ENCODE measurements at places on chromosomes 11 and 22. TPM values are rescaled to one million over a fixed set of nuclear protein-coding genes. Genes with fewer than 3 reads are reported as not detected.
A peak's percentile ranks its signal among the peaks of the same experiment; 100 is the strongest.

Gene MPPED2
- total RNA-seq: 35.5 TPM

Gene CHRM1
- not detected for total RNA-seq

DNA sequence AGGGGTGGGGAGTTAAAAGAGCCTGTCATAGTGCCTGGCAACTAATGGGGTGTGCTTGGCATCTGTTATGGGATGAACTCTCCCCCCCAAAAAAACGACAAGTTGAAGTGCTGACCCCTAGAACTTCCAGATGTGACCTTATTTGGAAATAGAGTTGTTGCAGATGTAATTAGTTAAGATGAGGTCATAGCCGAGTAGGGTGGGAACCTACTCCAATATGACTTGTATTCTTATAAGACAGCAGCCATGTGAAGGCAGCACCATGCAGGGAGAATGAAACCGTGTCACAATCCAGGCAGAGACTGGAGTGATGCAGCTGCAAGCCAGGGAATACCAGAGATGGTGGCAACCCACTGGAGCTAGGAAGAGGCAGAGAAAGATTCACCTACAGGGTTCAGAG is 394.5 kb downstream of the TENM4 start:
- no peaks in the 10 kb centered on the region for H3K36me3 ChIP-seq
- H3K4me3 ChIP-seq: no peak overlapping the region
- H3K4me1 ChIP-seq: peaks cover 46% of the 10 kb centered on the region

DNA sequence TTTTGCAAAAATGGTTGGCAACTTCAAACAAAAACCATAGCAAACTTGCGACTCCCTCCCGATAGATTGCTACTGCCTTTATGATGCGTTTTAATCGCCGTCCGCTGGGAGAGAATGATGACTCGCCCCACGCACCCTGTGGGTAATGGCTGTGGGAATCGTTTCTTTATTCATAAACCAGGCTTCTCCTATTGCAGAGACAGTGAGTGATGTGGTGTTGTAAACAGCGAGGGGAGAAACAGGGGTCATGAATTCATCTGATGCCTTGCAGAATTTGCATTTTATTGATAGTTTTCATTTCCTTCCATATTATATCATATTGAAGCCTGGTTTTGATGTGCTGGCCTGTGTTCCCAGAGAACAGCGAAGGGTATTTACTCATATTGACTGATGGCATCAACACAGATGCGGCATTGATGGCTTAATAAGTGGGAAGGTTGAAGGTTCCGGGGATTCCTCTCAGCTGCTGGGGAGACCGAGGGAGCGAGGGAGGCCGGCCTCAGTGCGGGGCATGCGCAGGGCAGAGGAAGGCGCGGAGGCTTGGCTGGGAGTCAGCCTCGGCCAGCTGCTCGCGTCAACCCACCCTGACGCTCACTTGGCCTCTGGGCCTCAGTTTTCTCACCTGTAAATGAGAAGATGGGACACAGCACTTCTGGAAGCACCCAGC is 41.3 kb downstream of the ARHGAP8 start:
- no peak overlapping the region for H3K27ac ChIP-seq
- no peaks in the 10 kb centered on the region for H3K27me3 ChIP-seq
- no peak for DNase-seq
- no peaks in the 10 kb centered on the region for H3K36me3 ChIP-seq
- no peaks in the 10 kb centered on the region for H3K4me1 ChIP-seq
- no peak overlapping the region for H3K4me3 ChIP-seq

DNA sequence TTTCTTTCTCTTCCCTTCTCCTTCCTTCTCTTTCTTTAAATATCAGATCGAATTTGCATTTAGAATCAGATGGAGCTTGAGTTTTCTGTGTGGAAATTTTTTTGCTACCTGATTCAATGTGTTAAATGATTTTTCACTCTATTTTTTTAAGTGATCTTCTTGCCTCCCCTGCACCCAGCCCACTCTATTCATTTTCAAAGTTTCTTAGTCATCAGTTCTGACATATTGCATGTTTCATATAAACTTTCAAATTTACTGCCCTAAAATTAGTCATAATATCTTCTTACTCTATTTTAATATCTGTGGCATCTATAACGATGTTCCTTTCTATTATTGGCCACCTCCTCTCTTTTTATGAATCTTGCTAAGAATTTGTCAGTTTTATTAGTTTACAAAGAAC is 69.1 kb downstream of the MTNR1B start:
- H3K4me3 ChIP-seq: no peak overlapping the region
- no peak for DNase-seq
- no peaks in the 10 kb centered on the region for H3K36me3 ChIP-seq
- no peak overlapping the region for H3K27ac ChIP-seq
- no peaks in the 10 kb centered on the region for H3K4me1 ChIP-seq

DNA sequence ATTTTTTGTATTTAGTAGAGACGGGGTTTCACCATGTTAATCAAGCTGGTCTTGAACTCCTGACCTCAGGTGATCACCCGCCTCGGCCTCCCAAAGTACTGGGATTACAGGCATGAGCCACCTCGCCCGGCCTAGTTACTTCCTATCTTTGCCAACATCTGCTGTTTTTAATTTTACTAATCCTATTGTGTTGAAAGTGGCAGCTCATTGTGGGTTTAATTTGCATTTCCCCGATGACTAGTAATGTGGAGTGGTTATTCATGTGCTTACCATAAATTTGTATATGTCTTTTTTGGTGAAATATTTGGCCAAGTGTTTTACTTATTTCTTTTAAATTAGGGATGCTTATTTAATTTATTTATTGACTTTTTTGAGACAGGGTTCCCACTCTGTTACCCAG is 74.2 kb upstream of the SLC25A18 start:
- H3K27ac ChIP-seq: no peak overlapping the region
- no peak overlapping the region for H3K4me3 ChIP-seq
- no peaks in the 10 kb centered on the region for H3K36me3 ChIP-seq
- no peaks in the 10 kb centered on the region for H3K4me1 ChIP-seq

- DNase-seq: peak; percentile 85
- no peak overlapping the region for H3K4me3 ChIP-seq
- peaks cover 23% of the 10 kb centered on the region for H3K36me3 ChIP-seq
- H3K27ac ChIP-seq: peak overlapping the region; percentile 98
These were observed 55.0 kb downstream of the MYH9 start for GRCh38 chr22:36332623-36333332.

Data from thyroid gland (tissue), 4 donors.